Activated CD4-positive, CD25-positive, alpha-beta regulatory T cell treated with anti-CD3 and anti-CD28 coated beads, Interleukin-2, amount 50 U/mL, for 24 hours (primary cell): ENCODE measurements at places on chromosomes 5 and 9.

GRCh38 chr9:121633736-121634135 is 17.7 kb upstream of the DAB2IP start:
- no peak for ATAC-seq

- no peak for ATAC-seq
Observed at GRCh38 chr5:38286002-38286401, 27.6 kb downstream of the EGFLAM start.

DNA sequence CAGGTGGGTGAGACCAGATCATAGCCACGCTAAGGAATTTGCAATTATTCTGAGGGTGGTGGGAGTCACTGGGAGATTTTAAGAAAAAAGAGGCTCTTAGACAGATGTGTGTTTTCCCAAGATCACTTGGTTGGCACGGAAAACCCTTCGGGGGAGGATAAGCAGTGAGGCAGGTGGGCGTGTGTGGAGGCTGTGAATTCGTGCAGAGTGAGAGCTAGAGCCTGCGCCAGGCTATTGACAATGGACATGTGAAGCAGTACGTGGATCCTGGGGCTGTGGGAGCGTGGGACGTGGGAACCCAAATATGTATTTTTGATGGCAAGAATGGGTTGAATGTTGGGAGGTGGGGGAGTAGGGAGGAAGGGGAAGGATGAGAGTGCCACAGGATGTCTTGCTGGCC is 19.4 kb downstream of the MVB12B start:
- no peak for ATAC-seq

DNA sequence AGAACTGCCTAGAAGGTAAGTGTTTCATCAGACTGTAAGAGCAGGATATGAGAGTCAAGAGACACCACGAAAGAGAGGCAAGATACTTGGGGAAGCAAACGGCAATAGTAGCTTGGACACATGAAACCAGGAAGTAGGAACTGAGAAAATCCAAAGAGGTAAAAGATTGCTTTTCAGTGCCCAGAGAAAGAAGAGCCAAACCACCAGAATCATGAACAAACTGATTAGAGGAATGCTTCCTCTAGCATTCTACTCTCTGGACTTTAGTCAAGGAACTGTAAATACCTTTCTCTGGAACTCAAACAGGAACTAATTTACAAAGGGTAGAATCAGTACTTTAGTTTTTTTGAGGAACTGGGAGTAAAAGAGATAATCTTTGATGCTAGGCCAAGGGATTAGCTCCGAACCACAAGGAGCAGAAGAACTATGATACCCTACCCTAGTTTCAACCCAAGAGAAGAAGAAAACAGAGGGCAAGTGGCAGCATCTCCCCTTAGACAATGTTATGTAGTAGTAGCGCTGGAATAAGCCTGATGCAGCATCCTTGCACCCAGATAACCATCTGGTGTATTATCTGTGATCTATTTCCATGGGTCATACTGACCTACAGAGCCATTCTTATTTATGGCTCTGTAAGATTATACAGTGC is 41.3 kb downstream of the EFCAB9 start:
- ATAC-seq, result no peak

DNA sequence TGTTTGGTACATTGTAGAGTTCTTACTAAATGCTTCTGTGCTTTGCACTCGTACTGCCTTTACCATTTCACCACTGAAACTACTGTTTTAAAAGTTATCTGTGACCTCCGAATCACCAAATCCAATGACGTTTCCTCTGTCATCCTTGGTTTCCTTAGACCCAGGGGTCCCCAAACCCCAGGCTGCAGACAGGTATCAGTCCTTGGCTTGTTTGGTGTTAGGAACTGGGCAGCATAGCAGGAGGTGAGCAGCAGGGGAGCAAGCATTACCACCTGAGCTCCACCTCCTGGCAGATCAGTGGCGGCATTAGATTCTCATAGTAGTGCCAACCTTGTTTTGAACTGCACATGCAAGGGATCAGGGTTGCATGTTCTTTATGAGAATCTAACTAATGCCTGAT is 26.8 kb upstream of the APC start:
- no peak for ATAC-seq

DNA sequence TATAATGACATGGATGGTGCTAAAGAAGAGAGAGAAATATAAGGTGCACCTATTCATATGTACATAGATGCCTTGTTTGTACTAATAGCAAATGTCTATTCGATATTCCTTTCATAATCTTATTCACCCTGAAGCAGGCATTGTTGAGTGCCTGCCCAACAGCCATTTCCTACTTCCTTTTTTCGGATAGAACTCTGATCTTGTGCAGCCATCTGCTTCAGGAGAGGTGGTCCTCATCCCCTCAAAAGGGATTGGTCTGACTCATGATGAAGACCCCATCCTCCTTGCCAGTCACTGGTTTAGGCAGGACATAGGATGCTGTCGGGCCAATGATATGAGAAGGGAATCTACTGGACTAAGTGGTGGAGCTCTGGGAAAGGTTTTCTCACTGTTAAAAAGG is 8.4 kb upstream of the RANBP3L start:
- no peak for ATAC-seq

- no peak for ATAC-seq
Observed at GRCh38 chr5:73626814-73627313, 868 bp downstream of the ARHGEF28 start.

GRCh38 chr5:141843156-141843927 is 34.9 kb downstream of the PCDH1 start:
- no peak for ATAC-seq

DNA sequence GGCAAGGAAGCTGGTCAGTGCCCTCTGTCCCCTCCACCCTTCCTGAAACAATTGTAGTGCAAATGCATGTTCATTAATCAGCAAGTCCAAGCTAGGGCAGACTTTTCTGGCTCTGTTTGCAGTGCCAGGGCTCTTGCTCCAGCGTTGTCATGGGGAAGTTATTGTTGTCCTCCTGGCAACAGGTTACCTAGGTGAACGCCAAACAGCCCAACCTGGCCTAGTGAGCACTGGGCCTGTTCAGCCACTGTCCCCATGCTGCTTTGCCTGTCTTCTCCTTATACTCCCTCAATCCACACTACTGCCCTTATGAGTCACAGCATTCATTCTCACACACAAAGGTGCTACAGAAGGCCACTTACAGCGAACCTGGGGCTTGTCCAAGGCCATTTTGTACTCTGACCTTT is 34.5 kb upstream of the GLIS3 start:
- no peak for ATAC-seq

- ATAC-seq, result peak; percentile 67
Observed at GRCh38 chr9:120931231-120932085, 4.9 kb upstream of the TRAF1 start.

GRCh38 chr9:130110166-130110565 is 56.5 kb downstream of the GPR107 start:
- ATAC-seq, result no peak

GRCh38 chr5:96384353-96384752 is 48.7 kb downstream of the PCSK1 start:
- no peak for ATAC-seq

GRCh38 chr5:72922422-72922821 is 33.4 kb upstream of the FCHO2 start:
- ATAC-seq, result no peak

GRCh38 chr9:107337676-107338590 is 54.9 kb downstream of the RAD23B start:
- no peak for ATAC-seq

- no peak for ATAC-seq
Observed at GRCh38 chr9:99385215-99385614, 163.1 kb downstream of the SEC61B start.

- no peak for ATAC-seq
Observed at GRCh38 chr9:33449715-33450114, 2.3 kb upstream of the AQP3 start.

GRCh38 chr5:149024477-149024876 is 38.4 kb downstream of the SH3TC2 start:
- no peak for ATAC-seq

DNA sequence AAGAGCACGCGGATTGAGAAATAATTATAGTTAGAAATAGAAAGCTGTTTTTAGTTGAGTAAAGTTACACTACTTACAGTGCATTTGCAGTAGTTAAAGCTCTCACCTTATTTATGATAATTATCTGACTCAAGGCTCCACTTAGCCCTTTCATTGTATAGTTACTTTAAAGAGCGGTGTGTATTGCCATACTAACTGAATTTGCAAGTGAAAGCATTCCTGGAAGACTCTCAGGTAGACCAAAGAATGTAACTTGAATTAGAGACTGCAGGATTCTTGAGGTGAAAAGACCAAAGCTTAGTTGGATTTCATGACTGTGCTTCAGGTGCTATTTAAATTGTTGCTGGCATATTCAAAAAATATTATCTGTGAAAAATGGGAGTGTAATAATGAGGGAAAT is 4.2 kb upstream of the RASA1 start:
- ATAC-seq, result no peak

DNA sequence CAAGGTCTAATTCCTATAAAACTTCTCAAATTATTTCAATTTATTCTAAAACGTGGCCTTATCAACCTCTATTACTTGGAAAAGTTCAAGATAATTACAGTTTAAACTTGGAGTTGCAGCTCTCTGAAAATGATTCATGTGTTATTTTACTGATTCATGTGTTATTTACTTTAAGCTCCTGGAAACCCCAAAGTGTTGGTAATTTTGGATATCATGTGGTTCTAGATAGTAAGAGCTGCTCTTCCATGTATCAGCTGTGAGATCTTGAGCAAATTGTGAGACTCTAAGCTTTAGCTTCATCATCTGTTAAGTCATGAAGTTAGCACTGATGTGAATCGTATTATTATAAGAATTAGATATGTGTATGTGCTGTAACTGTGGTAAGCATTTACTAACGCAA is 749.2 kb downstream of the TLE4 start:
- ATAC-seq, result no peak

GRCh38 chr5:36741128-36741527 is 134.7 kb downstream of the SLC1A3 start:
- no peak for ATAC-seq

DNA sequence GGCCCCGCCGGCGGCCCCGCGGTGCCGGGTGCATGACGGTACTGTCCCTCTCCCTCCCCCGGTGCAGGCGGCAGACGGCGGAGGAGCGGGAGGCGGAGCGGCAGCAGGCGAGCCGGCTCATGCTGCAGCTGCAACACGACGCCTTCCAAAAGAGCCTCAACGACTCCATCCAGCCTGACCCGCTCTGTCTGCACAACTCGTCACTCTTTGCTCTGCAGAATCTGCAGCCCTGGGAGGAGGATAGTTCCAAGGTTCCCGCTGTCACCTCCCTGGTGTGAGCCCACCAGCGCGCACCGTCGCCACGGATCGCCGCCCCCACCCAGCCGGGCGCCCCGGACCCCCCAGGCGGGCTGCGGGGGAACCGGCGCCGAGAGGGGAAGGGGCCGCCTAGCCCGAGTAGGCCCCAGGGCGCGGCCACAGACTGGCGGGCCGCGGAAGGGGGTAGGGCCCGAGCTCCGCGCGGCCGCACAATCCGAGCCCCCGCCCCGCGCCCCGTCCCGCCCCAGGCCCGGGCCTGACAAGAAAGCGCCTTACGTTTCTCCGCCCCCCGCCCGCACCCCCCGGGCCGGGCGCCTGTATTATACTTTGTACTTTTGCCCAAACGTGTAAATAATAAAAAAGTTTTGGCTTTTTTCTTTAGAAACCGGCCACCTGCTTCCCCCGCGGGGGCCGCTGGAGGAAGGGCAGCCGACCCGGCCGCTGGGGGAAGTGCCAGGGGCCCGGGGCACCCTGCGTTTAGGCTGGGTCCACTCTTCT is 2.5 kb downstream of the TLX3 start:
- no peak for ATAC-seq

DNA sequence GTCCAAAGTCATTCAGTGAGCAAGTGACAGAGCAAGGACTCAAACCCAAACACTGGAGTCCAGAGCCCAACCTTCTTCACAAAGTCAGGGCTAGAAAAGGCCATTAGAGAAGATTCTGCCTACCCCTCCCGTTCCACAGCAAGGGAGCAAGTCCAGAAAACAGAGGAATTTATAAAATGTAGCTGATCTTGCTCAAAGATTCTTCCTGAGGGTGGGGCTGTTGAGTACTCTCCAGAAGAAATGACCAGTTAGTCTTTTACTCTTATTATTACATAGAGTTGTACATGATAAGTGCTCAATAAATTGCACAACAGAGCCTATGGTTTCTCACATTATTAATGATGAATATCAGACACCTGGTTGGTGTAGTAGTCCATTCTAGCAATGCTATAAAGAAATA is 39.3 kb upstream of the HMHB1 start:
- no peak for ATAC-seq

GRCh38 chr5:141743866-141744272 is 61.8 kb upstream of the ARAP3 start:
- no peak for ATAC-seq

DNA sequence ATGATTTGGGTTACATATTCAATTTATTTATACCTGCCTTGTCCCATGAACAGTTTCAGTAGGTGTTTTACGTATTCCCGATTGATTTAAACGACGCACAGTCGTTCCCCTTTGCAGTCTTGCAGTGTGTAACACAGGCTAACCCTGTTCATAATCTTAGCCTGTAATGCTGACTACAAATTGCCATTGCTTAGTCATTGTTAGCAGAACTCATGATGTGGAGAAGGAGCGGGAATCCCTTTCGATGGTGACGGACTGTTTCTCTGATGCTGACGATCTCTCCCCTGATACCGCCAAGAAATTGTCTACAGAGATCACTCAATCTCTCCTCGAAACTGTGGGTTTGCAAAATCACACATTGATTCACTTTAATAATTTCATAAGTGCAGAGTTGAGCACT is 93.2 kb downstream of the MRPL36 start:
- no peak for ATAC-seq

DNA sequence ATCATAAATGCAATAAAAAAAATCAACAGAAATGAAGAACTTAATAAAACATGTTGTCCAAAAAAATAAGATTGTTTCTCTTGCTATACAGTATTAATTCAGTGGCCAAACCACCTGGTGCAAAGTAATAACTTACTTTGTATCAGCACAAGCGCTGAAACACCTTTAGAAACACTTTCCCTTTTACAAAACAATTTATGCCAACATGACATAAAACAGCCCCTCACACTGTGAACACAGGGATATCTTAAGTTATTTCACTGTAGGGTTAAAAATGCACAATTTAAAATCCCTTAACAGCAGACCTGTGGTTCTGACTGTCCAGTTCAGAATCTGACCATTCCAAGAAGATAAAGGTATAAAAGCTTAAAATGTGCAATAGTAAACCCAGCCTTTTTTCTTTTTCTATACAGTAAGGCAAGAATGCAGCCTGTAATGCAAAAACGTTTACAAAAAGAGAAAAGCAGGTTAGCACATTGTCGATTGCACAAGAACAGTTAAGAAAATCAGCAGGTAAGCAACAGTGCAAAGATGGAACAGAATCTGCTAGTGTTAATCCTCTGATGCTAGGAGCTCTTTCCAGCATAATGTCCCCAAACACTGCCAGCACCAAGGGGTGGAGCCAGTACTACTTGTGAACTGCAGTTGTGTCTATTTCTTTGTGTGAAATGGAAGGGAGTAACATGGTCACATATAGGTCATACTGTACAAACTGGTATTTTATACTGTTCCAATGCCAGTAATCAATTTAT is 21.6 kb downstream of the RAB14 start:
- ATAC-seq, result no peak

GRCh38 chr5:16057277-16057676 is 122.3 kb downstream of the MARCHF11 start:
- no peak for ATAC-seq

DNA sequence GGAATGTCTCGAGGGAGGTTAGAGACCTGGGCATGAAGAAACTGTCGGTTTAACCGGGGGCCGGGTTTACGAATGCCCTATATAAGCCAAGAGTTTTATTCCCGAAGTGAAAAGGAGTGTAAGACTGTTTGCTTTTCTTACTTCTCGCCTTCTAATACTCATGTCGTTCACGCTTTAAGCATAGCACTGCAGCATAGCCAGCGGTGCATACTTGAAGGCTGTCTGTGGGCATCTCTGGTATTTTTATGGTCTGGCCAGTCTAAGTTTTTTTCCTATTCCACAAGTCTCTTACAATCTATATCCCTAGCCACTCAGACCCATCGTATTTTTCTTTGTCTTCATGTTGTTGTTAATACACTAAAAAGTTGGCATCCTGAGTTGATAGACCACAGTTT is 1.2 kb downstream of the UHRF2 start:
- ATAC-seq, result no peak
